Fibroblast of villous mesenchyme (primary cell): ENCODE measurements at places on chromosomes 11 and 22. TPM values are rescaled to one million over a fixed set of nuclear protein-coding genes. Genes with fewer than 3 reads are reported as not detected.

RFPL2 gene
- total RNA-seq = not detected in 2 replicates

CNTF gene
- 2.2 and 2.9 TPM in 2 replicates for total RNA-seq

PIH1D2 gene
- 1.3 and 2.6 TPM in 2 replicates for total RNA-seq

DNA sequence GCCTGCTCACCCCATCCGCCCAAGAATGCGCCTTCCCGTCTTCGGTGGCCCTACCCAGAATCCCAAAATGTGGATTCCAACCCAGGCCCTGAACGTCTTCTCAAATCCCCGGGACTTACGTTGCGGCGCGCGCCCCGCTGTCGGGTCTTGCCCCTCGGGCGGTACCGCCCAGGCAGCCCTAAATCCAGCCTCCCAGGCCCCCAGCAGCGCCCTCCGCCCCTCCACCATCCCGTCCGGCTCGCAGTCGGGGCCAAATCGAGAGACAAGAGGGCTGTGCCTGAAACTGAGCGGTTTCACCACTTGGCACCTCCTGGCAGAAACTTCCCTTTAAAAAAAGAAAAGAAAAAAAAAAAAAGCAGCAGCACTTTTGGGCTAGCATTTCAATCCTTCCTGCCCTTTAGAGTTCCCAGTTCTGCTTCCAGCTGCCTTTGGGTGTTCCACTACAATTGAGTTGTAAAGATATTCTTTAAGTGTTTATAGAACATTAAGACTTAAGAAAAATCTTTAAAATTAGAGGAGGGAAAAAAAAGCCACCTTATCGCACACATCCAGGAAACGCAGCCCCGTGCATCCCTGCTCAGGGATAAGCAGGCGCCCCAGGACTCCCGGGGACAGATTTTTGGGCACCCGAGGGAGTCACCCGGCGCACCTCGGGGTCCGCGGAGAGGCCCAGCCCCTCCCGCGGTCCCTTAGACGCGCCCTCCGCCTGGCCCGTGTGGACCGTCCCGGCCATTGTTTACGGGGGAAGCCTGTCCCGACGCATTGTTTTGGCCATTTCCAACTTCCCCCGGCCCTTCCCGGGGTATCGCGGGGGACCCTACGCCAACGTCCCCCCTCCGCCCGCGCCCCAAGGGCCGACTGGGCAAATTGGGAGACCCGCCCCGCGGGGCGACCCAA is 57.6 kb downstream of the KCNJ4 start:
- peak; percentile 11 for DNase-seq

DNA sequence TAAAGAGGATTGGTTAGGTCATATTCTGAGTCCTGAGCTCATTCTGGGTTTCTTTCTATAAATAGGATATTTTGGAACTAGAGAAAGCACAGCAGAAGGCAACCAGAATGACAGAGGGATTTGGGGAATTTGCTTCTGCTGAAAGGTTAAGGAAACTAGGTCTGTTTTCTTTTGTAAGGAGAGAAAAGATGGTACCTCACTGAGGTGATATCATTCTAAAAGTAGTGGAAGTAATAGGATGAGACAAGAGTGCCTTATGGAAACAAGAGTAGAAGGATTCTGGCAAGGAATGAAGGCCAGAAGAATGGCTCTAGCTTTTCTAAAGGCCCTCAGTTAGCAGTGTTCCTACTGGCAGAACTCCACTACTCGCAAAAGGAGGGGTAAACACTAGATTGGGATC is 26.7 kb upstream of the BDNF start:
- DNase-seq = no peak

GRCh38 chr11:86460461-86461385 is 86.0 kb downstream of the CCDC81 start:
- peak; percentile 62 for DNase-seq

DNA sequence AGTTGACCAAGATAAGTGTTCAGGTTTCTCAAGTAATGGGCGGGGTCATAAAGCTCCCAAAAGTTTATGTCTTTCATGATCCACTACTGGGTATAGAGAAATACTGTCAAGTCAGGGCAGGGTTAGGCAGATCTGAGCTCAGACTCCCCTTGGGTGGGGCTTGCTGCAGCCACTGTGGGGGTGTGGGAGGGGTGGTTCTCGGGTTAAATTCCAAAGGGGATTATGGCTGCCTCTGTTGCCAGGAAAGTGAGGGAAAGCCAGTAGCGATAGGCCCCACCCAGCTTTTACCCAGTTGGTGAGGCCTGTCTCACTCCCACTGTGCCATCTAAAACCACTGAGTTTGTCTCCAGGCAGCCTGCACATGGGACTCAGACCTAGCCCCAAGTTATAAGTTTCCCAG is 37.8 kb downstream of the DLG2 start:
- DNase-seq = no peak

GRCh38 chr11:7514099-7514591 is 346 bp downstream of the PPFIBP2 start:
- DNase-seq = no peak

- DNase-seq = peak; percentile 33
These were observed 64.4 kb upstream of the LINC01488 start for GRCh38 chr11:69416762-69417698.
